ENCODE measurements at places on chromosomes 5 and 9. TPM values are rescaled to one million over a fixed set of nuclear protein-coding genes. Genes with fewer than 3 reads are reported as not detected.

CCNI2 gene
- not detected for total RNA-seq

IFNE gene
- total RNA-seq: not detected

ERBIN gene
- 53.9 TPM for total RNA-seq

ANGPTL2 gene
- total RNA-seq: 3.0 TPM

ANKRD18A gene
- not detected for total RNA-seq

PCDH1 gene
- not detected for total RNA-seq
